Fibroblast of skin of abdomen (primary cell): ENCODE measurements at places on chromosomes 13 and 19.

GRCh38 chr19:52297601-52298364 is 814 bp downstream of the ZNF480 start:
- no peak for DNase-seq

- DNase-seq, result no peak
Observed at GRCh38 chr19:51797480-51797879, 2.5 kb downstream of the FPR3 start.

DNA sequence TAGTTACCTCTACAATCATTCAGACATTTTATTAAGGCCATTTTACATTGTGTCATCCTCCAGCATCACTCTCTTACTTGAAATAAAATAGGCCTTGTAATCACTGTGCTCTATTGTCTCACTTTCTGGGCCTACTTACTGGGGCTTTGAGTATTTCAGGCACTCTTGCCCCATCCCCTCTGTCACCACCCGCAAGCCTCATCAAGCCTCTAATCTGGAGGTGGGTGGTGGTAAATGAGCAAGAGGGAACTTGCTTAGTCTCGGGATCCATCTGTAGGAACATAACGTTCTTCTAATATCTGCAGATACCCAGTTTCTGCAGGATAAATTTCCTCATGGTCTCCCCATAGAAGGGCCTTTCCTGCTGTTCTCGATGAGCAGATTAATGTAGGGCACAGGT is 19.4 kb upstream of the GPR18 start:
- DNase-seq, result no peak

GRCh38 chr13:33537026-33537425 is 251.5 kb upstream of the STARD13 start:
- DNase-seq, result no peak

DNA sequence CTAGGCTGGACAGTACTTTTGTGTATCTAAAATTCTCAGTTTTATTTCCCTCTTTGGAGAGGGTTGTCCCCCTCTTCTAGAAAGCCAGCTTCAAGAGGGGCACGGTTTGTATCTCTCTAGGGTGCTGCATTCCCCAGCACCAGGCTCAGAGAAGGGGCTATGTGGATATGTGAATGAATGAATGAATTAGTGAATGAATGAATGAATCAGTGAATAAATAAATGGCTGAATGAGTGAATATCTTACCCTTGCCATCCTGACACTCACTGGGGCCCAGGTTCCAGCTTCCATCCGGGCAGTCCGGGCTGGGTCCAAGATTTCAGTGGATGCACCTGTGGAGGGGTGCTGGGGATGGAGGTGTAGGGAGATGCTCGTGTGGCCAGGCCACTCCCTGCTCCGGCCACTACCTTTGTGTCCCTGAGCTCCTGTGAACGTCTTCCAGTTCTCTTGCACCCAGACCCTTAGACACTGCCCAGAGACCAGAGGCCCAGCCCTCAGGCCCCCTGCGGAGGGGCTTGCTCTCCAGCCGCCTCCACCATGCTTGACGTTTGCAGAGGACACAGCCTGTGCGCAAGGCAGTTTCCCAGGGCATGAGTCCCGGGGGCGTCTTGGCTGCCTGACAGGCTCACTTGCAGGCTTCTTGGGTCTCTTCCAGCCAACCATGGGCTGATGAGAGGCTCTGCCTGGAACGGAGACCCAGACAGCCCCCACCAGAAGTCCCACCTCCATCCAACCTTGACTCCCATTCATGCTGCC is 2.8 kb upstream of the KCNN1 start:
- no peak for DNase-seq

GRCh38 chr13:47831265-47831664 is 169.8 kb downstream of the SUCLA2 start:
- peak; percentile 58 for DNase-seq

DNA sequence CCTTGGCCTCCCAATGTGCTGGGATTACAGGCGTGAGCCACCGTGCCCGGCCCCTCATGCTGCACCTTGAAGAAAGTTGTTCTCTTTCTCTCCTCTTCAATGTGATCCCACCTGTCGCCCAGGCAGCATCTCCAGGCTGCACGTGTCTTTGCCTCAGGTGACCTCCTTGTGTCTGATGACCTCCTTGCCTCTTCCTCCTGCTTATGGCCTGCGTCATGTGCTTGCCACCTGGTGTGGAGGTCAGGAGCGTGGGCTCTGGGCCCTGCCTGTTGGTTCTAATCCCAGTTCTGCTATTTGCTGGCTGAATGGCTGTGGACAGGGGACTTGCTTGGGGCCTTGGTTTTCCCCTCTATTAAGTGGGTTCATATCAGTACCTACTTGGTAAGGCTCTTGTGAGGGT is 6.3 kb downstream of the BICRA start:
- no peak for DNase-seq

DNA sequence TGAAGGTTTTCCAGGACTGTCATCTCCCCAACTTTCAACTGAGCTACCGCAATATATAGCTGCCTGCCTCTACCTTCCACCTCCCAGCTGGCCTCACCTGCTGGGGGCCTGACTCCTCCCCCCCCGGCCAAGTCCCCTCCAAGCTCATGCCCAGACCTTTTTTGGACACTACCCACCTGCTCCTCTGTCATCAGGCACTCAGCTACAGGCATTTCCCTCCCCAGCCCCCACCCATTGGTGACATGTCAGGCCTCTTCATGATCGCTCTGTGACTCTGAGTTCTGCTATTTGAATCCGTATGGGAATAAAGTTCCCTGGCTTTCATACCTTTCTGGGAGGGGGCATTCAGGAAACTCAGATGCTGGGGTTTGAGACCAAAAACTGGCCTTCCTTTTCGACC is 1.8 kb downstream of the PRKACA start:
- DNase-seq, result no peak

DNA sequence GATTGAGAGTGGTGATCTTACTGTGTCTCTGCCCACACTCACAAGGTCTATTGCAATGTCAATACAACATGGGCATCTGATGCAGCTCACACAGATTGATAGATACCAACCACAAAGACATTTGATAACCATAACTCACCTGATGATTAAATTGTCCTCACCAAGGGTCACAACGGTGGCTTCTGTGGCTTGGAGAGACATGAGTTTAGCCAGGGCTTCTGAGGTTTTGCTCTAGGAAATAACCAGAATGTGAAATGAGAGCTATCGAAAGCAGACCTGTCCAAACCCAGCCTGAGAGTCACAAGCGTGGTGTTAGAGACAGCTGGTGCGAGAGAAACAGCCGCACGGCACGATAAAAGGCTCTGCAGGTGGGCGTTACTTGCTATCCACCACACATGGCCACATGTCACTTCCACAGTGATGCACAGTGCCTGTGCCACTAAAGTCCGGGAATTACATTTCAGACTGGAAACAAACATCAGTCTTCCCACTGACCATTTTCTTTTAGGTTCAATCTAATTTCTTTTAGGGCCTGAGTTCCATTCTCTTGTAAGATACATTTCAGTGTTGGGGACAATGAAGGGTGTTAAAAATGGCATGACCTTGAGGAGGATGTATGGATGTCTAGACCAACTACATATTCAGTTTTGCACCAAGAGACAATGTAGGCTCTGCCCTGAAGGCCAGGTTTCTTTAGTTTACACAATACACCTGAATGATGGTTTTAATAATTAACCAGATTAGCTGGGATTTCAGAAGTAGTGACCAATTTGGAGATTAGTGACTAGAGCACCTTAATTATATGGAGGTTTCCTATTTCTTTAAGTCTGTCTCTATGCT is 53.7 kb downstream of the ATP7B start:
- no peak for DNase-seq

DNA sequence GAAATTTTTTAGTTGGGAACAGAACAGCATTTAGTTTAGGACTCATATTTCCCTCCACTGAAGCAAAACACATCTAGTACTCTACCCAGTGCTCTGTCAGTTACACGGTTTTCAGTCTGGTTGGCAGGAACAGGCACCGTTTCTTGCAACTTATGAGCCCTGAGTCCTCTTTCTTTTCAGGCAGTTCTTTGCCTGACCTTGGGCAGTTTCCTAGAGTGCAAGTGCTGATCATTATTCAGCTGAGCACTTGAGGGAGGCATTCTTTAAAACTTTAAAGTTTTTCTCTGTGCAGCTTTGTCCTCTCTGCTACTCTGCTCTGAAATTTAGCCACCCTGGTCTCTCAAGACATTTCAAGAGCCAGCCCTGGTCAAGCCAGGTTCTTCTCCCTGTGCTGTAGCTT is 96.1 kb downstream of the MYO16 start:
- no peak for DNase-seq

- DNase-seq, result peak; percentile 50
Observed at GRCh38 chr19:49133621-49134454, 14.5 kb downstream of the PPFIA3 start.

- no peak for DNase-seq
Observed at GRCh38 chr13:110299283-110299840, 7.6 kb downstream of the COL4A1 start.

DNA sequence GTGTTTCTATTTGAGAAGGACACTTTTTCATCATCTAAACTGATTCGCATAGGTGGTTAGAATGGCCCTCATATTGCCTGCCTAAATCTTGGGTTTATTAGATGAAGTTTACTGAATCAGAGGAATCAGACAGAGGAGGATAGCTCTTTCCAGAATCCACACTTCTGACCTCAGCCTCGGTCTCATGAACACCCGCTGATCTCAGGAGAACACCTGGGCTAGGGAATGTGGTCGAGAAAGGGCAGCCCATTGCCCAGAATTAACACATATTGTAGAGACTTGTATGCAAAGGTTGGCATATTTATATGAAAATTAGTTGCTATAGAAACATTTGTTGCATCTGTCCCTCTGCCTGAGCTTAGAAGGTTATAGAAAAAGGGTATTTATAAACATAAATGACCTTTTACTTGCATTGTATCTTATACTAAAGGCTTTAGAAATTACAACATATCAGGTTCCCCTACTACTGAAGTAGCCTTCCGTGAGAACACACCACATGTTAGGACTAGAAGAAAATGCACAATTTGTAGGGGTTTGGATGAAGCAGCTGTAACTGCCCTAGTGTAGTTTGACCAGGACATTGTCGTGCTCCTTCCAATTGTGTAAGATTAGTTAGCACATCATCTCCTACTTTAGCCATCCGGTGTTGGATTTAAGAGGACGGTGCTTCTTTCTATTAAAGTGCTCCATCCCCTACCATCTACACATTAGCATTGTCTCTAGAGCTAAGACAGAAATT is 103.8 kb downstream of the TNFRSF19 start:
- no peak for DNase-seq

DNA sequence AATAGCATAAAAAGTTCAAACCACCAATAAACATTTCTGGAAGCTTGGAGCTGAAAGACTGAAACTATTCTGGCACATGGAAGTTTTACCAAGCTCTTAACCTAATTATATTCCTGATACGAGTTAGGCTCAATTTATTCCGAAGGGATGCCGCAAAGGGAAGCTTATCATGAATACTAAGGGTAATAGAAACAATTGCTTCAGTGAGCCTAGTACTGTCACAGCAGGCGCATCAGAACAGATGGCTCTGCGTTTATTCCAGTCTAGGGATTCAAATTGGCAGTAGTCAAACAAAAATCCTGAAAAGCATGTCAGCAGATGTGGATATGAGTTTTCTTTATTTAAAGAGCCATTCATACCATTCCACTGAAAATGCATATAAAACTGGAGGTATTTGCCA is 779.5 kb downstream of the GPC5 start:
- DNase-seq, result no peak

GRCh38 chr13:100541897-100542825 is 46.4 kb downstream of the GGACT start:
- no peak for DNase-seq

- DNase-seq, result no peak
Observed at GRCh38 chr19:50717891-50718254, 1.7 kb downstream of the SHANK1 start.

DNA sequence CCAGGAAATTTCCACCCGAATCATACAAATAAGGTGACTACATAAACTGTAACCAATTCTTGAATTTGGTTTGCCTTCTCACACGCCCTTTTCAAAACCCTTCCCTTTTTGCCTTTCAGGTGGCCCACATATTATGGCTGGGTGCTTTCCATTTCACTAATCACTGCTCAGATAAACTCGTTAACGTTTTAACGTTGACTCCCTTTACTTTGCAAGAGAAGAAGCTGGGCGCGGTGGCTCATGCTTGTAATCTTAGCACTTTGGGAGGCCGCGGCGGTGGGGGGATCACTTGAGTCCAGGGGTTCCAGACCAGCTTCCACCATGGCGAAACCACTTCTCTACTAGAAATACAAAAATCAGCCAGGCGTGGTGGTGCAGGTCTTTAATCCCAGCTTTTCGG is 19.8 kb upstream of the ZNF91 start:
- no peak for DNase-seq

DNA sequence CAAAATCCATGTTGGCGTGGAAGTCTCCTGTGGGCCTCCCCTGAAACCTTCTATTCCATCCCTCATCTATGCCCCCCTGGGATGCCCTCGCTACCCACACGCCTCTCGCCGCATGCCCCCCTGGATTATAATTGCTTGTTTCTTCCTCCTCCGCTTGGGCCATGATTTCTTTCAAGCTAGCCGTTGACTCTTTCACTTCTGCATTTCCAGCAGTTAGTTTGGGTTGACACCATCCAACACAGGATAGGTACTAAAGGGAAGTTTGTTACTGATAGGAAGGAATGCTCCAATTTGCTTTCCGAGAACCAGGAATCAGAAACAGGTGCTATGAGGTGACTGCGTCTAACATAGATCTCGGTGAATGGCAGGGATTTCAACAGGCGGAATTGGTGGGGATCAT is 7.7 kb upstream of the SLC25A15 start:
- DNase-seq, result no peak

DNA sequence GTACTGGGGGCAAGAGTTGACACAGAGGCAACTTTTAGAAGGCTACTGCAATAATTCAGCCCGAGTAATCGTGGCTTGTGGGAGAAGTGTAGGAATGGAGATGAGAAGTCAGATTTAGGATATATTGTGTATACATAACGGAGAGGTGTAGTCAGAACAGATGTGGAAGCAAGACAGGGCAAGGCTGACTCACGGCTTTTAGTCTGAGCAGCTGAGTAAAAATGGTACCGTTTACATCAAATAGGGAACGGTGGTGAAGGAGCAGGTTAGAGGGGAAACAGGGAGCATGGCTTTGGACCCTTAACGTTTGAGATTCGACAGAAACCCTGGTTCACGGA is 796 bp upstream of the LSM14A start:
- peak; percentile 87 for DNase-seq

DNA sequence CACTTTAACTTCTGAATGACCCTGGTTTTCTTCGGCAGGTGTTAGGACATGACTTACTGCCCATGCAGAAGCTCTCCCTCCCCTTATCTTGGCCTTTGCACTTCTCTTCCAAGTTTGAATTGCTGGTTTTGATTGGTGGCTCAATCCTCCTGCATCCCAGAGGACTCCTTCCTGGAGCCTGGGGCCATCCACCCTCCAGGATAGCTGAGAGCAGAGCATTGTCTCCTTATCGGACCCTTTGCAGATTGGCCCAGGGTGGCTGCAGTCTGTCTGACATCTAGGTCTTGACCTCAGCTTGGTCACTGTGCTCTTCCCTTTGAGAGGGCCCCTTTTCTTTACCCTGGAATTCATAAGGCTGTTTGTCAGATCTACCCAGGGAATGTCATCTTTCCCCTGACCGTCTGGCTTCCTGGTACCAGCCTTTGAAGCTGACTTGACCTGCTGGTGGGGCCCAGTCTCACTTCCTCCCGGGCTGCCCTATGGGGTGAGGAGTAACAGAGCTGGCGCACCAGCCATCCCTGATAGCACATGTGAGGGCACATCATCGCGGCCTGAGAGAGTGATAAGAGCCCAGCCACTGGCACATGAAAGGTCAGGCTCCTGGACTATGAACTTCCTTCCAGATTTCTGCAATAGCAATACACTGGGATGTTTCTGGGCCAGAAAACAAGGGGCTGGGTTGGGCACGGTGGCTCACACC is 172.9 kb upstream of the UBL3 start:
- no peak for DNase-seq

- DNase-seq, result peak; percentile 52
Observed at GRCh38 chr13:46595136-46595884, 42.3 kb downstream of the LRCH1 start.

GRCh38 chr19:1987197-1988187 is 28.0 kb downstream of the BTBD2 start:
- no peak for DNase-seq
